ENCODE measurements at places on chromosomes 16 and 17.
A peak's percentile ranks its signal among the peaks of the same experiment; 100 is the strongest.

DNA sequence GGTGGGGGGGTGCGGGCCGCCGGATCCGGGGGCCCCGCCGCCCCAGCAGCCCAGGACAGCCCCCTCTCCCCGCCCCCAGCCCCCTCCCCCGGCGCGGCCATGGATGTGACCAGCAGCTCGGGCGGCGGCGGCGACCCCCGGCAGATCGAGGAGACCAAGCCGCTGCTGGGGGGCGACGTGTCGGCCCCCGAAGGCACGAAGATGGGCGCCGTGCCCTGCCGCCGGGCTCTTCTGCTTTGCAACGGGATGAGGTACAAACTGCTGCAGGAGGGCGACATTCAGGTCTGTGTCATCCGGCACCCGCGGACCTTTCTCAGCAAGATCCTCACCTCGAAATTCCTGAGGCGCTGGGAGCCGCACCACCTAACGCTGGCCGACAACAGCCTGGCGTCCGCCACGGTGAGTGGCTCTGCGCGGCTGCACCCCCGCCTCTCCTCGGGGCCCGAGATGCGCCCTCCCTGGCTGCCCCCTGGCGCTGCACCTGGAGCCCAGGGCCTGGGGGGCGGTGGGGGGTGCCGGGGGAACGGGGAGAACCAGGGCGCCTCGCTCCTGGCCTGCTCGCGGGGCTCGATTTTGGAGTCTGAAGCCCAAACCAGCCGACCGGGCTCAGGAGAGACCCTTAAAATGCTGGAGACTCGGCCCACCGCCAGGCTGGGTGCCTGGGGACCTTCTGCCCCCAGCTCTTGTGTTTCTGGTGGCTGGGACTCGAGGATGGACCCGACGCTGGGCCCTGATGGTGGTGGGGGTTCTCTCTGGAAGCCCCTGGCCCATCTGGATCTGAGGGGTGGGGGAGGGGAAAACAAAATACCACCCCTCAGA is 744 bp downstream of the CMIP start:
- DNase-seq: peak; percentile 30

GRCh38 chr17:36854982-36855381 is 82.3 kb upstream of the LHX1 start:
- DNase-seq: no peak

DNA sequence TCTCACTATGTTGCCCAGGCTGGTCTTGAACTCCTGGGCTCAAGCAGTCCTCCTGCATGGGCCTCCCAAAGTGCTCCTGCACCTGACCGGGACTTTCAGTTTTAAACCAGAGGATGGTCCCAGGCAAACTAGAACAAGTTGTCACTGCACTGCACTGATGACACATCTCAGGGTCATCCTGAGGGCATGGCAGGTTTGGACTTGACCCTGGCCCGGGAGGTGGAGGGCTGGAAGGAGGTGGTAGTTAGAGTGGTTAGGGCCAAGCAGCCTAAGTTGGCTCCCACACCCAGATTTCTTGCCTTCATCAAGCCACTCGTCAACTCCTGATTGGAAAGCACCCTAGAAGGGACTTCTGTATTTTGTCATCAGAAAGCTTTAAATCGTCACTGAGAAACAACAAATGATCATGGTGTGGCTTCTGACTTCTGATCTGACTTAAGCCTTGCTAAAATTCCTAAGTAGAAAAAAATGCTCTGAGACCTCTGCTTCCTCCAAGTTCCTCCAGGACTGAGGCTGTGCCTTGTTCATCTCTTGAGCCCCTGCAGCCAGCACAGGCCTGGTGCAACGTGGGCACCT is 43.5 kb downstream of the EMP2 start:
- no peak for DNase-seq

- DNase-seq: no peak
Measured at GRCh38 chr17:27263386-27263785, 30.5 kb upstream of the WSB1 start.

DNA sequence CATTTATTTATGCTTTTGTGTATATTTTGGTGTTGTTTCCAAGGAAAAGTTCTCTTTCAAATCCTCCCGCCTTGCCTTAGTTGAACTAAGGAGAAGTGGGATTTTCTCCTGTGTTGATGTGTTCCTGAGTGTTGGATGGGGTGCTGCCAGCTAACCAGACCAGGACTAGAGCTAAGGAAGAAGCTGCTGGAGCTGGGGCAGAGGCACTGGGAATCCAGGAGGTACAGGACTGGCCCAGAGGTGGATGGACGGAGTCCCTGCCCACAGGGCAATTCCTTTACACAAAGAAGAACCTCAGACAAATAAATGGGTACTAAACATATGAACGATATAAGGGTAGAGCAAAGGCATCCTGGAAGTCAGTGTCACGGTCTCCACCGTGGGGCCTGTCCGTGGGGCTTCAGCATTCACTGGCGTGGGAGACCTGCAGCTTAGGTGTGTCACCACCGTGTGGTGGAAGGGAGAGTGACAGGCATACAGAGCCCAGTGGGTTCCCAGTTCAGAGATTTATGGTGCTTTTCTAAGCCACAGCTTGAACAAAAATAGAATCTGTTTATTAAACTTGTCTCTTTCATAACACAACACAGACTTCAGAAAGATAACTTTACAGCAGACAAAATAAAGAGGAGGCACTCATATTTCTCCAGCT is 270.7 kb downstream of the NTN1 start:
- DNase-seq: peak; percentile 10

DNA sequence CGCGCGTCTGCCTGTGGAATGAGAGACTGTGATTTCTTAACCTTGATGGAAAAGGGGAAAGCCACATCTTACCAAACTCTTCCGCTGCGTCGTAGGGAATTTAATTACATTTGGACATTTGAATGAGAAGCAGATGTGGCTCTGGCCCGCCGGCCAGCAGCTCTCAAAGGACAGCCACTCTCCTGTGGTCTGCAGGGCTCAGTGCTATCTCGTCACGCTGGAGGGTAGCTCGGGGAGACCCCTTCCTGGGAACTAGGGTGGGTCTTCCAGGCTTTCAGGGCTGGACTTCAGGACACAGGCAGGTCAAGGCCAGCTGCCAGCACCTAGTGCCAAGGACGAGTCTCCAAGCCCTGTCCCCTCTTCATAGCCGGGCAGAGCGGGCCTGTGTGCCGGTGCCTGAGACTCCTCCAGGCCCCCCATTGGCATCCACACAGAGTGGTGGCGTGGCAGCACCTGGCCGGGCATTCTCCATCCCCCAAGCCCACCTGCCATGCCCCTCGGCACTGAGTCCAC is 15.9 kb upstream of the TBX2 start:
- no peak for DNase-seq

- no peak for DNase-seq
Measured at GRCh38 chr16:73308771-73309170, 260.8 kb upstream of the ZFHX3 start.

DNA sequence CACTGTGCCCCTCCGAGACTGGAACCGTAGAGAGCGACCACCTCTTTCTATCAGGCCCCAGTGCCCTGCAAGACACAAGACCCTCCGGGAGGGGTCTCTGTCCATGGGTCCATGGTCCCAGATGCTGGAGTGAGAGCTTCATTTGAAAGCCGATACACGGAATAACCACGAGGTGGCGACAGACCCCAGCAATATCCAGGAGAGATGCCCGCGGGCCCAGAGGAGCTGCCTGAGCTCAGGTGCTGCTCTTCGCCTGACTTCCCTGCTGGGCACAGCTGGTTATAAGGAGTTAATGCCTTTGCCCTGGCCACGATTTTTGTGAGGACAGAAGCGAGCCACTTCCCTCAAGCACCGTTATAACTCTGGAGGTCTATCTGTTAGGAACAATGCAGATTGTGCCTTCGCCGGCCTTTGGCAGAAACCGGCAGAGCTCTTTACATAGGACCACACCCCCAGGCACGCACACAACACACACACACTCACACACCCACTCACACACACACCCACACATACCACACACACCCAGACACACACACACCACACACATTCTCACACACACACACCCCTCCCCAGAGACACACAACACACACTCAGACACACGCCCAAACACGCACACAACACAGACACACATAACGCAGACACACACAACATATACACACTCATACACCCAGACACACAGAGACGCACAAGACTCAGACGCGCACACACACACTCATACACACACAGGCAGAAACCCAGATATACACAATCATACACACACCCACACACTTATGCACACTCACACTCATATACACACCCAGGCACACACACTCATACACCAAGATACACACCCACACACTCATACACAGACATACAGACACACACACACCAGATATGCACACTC is 436.4 kb downstream of the SOX9 start:
- peak; percentile 41 for DNase-seq

GRCh38 chr17:21573961-21574610 is 118.2 kb upstream of the KCNJ18 start:
- DNase-seq: peak; percentile 33

- no peak for DNase-seq
Measured at GRCh38 chr17:50627782-50628601, 6.7 kb upstream of the ABCC3 start.

- DNase-seq: no peak
Measured at GRCh38 chr17:55432358-55433028, 10.9 kb upstream of the MMD start.

DNA sequence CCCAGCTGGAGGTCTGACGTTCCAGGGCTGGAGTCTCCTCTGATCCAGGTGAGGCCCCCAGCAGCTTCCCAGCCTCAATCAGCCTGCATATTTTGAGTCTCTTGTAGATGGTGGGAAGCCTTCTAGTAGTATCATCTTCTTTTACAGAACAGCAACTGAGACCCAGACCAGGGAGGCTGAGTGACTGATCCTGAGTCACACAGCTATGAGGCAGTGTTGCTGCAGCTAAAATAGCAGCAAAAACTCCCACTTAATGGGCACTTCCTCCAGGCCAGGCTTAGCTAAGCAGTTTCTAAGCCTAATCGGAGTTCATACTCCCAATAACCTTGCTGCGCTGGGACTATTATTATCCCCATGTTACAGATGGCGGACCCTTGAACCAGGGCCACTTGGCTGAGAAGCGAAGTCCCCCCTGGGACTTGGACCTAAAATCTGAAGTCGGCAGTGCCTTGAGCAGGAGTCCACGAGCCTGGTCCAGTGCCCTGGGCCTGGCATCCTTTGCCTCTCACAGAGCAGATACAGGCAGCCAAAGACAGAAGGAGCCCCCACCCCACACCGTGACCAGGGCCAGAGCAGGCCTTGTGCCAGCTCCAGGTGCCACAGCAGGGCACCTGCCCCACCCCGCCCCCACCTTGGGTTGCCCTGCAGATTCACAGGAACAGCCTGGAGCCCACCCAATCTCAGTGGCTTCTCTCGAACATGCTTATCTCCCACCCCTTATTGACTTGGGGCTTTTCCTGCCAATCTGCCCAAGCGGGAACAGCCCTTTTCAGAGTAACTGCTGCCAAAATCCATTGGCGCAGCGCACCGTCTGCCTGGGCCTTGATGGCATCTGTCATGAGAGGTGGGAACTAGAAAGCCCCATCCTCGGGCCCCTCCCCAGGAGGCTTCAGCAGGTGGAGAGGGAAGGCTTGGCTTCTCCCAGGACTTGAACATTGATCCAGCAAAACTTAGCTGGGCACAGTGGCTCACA is 65.1 kb downstream of the SOCS1 start:
- no peak for DNase-seq

- DNase-seq: no peak
Measured at GRCh38 chr16:58421529-58421928, 29.3 kb downstream of the GINS3 start.
